Memory B cell (primary cell): ENCODE measurements at places on chromosomes 6 and 20.

GRCh38 chr6:4661391-4661790, 114.8 kb upstream of the CDYL start:
- H3K36me3 ChIP-seq: no peaks in the 10 kb centered on the region
- peaks cover 11% of the 10 kb centered on the region for H3K27me3 ChIP-seq
- H3K4me3 ChIP-seq: no peak overlapping the region
- no peaks in the 10 kb centered on the region for H3K4me1 ChIP-seq
- H3K27ac ChIP-seq: no peak overlapping the region

GRCh38 chr6:11773013-11773412, 5.6 kb downstream of the ADTRP start:
- H3K36me3 ChIP-seq: no peaks in the 10 kb centered on the region
- no peak for DNase-seq
- no peak overlapping the region for H3K4me3 ChIP-seq
- no peak overlapping the region for H3K27ac ChIP-seq
- peaks cover 13% of the 10 kb centered on the region for H3K27me3 ChIP-seq
- H3K4me1 ChIP-seq: peaks cover 2% of the 10 kb centered on the region

DNA sequence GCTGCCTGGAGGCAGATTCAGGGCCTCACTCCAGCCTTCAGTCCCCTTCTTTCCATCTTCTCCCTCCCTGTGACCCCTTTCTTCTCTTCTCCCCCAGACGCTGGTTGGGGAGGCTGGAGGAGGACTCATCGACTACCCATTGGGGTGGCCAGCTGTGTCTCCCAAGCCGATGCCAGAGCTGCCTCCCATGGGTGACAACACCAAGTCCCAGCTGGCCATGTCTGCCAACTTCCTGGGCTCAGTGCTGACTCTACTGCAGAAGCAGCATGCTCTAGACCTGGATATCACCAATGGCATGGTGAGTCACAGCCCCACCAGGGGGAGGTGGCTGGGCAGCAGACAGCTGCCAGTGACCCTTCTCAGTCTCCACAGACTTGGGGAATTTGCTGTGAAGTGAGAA, 12.9 kb downstream of the BPIFB4 start:
- peaks cover 2% of the 10 kb centered on the region for H3K4me1 ChIP-seq
- no peak overlapping the region for H3K4me3 ChIP-seq
- no peak for DNase-seq
- no peaks in the 10 kb centered on the region for H3K36me3 ChIP-seq

- no peak overlapping the region for H3K4me3 ChIP-seq
- H3K27ac ChIP-seq: peak overlapping the region; percentile 8
- H3K36me3 ChIP-seq: no peaks in the 10 kb centered on the region
- H3K4me1 ChIP-seq: peaks cover 11% of the 10 kb centered on the region
These were observed 70.3 kb downstream of the PKHD1 start for GRCh38 chr6:52016915-52017748.

- H3K4me3 ChIP-seq: no peak overlapping the region
- H3K36me3 ChIP-seq: no peaks in the 10 kb centered on the region
- DNase-seq: no peak
- H3K27ac ChIP-seq: no peak overlapping the region
- H3K27me3 ChIP-seq: no peaks in the 10 kb centered on the region
- no peaks in the 10 kb centered on the region for H3K4me1 ChIP-seq
These were observed 76.8 kb downstream of the BMP5 start for GRCh38 chr6:55798571-55798970.

- no peaks in the 10 kb centered on the region for H3K27me3 ChIP-seq
- DNase-seq: no peak
- no peaks in the 10 kb centered on the region for H3K4me1 ChIP-seq
- no peak overlapping the region for H3K27ac ChIP-seq
These were observed 21.7 kb downstream of the KCNK5 start for GRCh38 chr6:39207416-39208222.

GRCh38 chr20:49762940-49763766, 49.5 kb upstream of the B4GALT5 start:
- H3K36me3 ChIP-seq: no peaks in the 10 kb centered on the region
- H3K4me3 ChIP-seq: no peak overlapping the region
- peaks cover under 1% of the 10 kb centered on the region for H3K4me1 ChIP-seq
- no peak for DNase-seq
- H3K27me3 ChIP-seq: peaks cover 2% of the 10 kb centered on the region
- no peak overlapping the region for H3K27ac ChIP-seq

GRCh38 chr20:1225783-1226654, at the start of gene RAD21L1:
TSS of gene RAD21L1 (plus strand) at chr20:1226044. CDS start at chr20:1228454, 2,410 bp downstream.
- H3K36me3 ChIP-seq: no peaks in the 10 kb centered on the region
- peak; percentile 19 for DNase-seq
- H3K4me1 ChIP-seq: peaks cover 3% of the 10 kb centered on the region
- H3K4me3 ChIP-seq: peak within 1 kb of the TSS; percentile 74
- H3K27ac ChIP-seq: no peak within 1 kb of the TSS

GRCh38 chr6:75023634-75024033, 182.2 kb downstream of the COL12A1 start:
- H3K27me3 ChIP-seq: no peaks in the 10 kb centered on the region
- H3K27ac ChIP-seq: no peak overlapping the region
- DNase-seq: no peak

DNA sequence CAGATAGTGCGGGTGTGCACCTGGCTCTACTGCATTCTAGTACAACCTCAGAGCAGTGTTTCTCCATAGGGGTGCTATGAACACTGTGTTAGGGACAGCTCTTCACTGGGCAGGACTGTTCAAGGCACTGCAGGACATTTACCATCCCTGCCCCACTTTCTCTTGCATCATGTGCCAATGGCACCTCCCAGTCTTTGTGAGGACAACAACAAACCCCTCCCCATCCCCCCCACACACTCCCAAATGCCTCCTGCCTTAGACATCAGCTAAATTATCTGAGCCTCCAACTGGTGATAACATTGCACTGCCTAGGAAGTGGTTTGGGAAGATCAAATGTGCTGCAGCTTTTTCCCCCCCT, 98.9 kb downstream of the FYN start:
- no peak overlapping the region for H3K27ac ChIP-seq
- H3K27me3 ChIP-seq: no peaks in the 10 kb centered on the region
- peaks cover 10% of the 10 kb centered on the region for H3K4me1 ChIP-seq
- H3K36me3 ChIP-seq: peaks cover 11% of the 10 kb centered on the region

GRCh38 chr6:38134704-38135088, 315.2 kb downstream of the ZFAND3 start:
- peaks cover 40% of the 10 kb centered on the region for H3K36me3 ChIP-seq
- H3K4me1 ChIP-seq: peaks cover 18% of the 10 kb centered on the region
- H3K4me3 ChIP-seq: no peak overlapping the region

DNA sequence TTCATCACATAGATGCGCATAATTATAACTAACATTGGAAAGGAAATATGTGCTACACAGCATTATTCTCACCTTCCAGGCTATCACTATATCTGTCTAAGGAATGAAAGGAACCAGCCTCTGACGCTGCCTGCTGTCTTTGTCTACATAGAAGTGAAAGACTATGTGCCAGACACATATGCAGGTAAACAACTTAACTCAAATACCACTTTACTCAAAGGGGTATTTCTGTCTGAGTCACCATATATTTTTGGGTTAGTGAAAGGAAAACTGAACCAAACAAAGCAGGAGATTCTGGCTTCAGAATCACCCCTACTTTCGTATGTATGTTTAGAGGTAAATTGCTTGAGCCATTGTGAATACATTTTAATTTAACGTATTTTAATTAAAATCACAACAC, 328.6 kb upstream of the PLCB4 start:
- H3K4me3 ChIP-seq: no peak overlapping the region
- H3K27me3 ChIP-seq: no peaks in the 10 kb centered on the region
- no peaks in the 10 kb centered on the region for H3K36me3 ChIP-seq
- no peaks in the 10 kb centered on the region for H3K4me1 ChIP-seq
- H3K27ac ChIP-seq: no peak overlapping the region
- DNase-seq: no peak

DNA sequence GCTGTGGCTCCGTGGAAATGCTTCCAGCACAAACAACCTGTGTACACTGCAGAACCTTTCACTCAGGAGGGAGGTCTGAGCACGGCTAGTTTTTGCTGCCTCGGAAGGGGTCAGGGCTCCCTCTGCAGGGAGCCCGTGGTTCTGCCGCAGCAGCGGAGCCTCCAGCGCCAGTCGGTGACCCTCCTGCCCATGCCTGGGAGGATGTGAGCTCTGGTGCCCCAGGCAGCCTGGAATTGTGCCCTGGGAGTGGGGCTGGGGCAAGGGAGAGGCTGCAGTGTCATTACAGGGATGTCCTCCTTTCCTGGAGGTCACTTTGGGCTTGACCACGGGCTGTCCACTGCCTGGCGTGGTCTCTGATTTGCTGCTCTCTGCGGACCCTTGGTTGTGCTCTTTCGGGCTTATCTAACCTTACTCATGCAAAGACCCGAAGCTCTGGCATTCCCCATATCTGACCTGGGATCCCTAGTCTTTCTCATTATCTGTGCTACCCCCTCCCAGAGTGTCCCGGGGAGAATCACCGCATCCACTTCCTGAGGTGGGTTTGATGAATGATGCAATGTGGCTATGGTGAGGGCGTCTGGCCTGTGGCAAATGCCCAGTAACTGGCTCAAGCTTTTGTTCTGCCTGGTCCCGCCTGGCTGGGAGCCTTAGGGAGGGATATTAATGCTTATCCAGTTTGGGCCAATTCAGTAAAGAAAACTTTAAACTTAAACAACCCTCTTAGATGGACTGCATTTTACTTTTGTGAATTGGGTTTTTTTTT, 59.6 kb upstream of the TAGAP start:
- peak; percentile 75 for DNase-seq
- peak overlapping the region; percentile 72 for H3K4me3 ChIP-seq
- H3K27me3 ChIP-seq: no peaks in the 10 kb centered on the region
- peak overlapping the region; percentile 99 for H3K27ac ChIP-seq
- H3K36me3 ChIP-seq: no peaks in the 10 kb centered on the region

DNA sequence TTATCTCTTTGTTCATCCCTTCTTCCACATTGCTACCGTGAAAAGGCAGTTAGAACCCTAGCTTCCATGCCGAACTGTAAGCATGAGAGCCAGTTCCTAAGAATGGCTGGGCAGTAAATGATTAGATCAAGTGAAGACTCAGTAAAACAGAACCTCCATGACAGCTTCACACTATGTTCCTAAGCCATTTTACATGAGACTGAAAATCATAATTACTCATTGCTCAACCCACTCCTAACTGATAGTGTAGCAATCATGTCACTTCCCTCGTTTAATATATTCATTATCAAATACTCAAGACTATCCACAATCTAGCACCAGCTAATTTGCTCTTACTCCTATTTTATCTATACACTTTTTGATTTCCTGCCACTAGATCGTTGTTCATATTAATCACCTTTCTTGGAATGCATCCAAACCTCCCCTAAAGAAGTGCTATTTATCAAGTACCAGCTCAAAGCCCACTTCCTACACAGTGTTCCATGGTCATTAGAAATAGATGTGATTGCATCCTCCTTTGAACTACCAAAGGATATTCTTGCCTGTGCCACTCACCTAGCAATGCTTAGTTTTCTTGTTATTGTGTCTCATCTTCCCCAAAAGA, 6.0 kb downstream of the TMEM30A start:
- no peak overlapping the region for H3K4me3 ChIP-seq
- H3K27me3 ChIP-seq: no peaks in the 10 kb centered on the region
- no peak for DNase-seq
- peaks cover 32% of the 10 kb centered on the region for H3K4me1 ChIP-seq

DNA sequence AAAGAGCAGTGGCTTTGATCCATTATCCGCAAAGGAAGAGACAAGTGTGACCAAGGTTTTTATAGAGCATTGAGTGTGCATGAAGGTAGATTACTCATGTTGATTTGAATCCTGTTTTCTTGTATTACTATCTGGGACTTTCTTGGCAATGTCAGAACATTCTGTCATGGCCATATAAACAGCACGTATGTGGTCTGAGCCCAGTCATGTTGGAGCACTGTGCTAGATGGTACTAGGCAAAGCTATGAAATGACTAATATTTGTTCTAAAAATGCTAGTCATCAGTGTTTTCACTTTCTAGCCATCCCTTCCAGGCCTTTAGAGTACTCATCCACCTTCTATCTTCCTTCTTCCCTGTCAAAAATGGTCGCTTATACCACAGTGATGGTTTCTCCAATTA, 278.6 kb upstream of the FLRT3 start:
- H3K36me3 ChIP-seq: no peaks in the 10 kb centered on the region
- peaks cover 2% of the 10 kb centered on the region for H3K27me3 ChIP-seq
- H3K27ac ChIP-seq: no peak overlapping the region
- no peak overlapping the region for H3K4me3 ChIP-seq
- no peak for DNase-seq

GRCh38 chr6:42819803-42820511, 38.1 kb downstream of the BICRAL start:
- no peaks in the 10 kb centered on the region for H3K27me3 ChIP-seq
- H3K27ac ChIP-seq: peak overlapping the region; percentile 72
- peaks cover 19% of the 10 kb centered on the region for H3K4me1 ChIP-seq
- DNase-seq: no peak
- peaks cover 5% of the 10 kb centered on the region for H3K36me3 ChIP-seq

- DNase-seq: no peak
- H3K4me1 ChIP-seq: no peaks in the 10 kb centered on the region
- no peak overlapping the region for H3K4me3 ChIP-seq
- no peaks in the 10 kb centered on the region for H3K36me3 ChIP-seq
- H3K27ac ChIP-seq: no peak overlapping the region
- peaks cover 1% of the 10 kb centered on the region for H3K27me3 ChIP-seq
These were observed 304.5 kb downstream of the PRL start for GRCh38 chr6:21992178-21992967.

DNA sequence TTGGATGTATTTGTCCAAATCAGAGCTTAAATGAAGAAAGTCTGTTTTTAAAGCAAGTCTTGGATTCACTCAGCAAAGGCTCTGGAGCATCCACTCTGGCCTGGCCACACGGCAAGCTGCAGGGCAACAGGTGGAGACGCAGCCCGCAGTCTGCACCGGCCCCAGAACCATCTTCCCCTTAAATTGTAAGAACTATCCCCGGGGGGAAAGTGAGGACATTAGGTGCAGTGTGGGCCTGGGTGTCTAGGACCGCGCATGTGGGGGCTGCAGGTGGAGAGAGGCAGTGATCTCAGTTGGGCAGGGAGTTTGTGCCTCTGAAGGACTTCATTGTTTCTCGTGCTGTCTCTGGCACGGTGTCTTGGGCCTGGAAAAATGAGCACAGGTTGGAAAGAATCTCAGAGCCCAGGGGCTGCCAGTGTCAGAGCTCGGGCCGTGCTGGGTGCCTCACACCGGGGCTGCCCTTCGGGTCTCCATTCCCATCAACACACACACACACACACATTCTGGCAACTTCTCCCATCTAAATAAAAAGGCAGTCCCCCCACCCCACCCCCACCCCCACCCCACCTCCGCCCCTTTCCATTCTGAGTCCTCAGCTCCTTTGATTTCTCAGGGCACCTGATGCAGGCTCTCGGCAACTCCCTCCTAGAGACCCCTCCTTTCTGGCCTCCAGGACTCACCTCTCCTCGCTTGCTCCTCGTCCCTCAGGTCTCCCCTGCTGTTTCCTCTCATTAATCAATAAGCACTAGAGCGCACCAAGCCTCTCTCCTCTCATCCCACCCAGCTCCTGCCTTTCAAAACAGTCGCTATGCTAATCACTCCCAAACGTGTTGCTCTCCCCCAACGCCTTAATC, 48.4 kb downstream of the FOXF2 start:
- H3K27ac ChIP-seq: no peak overlapping the region
- no peaks in the 10 kb centered on the region for H3K4me1 ChIP-seq
- peaks cover 21% of the 10 kb centered on the region for H3K27me3 ChIP-seq
- no peak overlapping the region for H3K4me3 ChIP-seq
- H3K36me3 ChIP-seq: no peaks in the 10 kb centered on the region
